Small intestine (tissue), 16 donors: ENCODE measurements at places on chromosomes 6 and 20.

DNA sequence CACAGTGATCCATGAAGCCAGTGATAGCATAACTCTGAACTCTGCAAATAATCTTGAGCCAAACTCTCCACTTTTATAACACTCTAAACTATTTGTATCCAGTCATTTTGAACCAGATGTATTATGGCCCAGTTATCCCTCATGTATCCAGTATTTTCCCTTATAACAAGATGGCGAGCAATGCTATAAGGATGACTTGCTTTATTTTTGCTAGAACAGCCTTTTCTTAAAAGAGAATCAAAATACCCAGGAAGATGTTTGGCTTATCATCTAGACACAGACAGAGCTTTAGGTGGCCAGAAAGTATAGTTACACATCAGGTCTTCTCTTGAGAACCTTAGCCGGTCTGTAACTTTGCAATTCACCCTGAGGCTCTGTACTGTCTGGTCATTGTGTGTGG is 81.0 kb downstream of the DOK5 start:
- DNase-seq: no peak

GRCh38 chr6:169503422-169504152 is 198.2 kb downstream of the WDR27 start:
- DNase-seq: no peak

- no peak for DNase-seq
These were observed 957 bp upstream of the VEGFA start for GRCh38 chr6:43768983-43769525.

DNA sequence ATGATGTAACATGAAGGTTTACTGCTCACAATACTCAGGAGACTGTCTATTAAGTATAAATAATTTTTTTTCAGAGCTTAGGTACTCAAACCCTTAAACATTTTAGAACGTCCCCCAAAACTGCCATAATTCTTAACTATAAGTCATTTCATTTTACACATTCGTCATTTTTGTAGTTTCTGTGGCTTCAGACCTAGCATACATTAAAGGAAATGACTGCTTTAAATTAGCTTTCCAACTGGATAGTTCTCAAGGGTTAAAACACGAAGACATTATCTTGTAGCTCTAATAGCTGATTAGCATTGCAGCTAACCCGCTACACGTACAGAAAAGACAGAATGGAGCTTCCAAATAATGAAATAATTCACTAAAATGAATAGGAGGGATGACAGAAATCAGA is 24.9 kb upstream of the PLN start:
- no peak for DNase-seq

GRCh38 chr20:63773571-63774241 is 34.1 kb downstream of the SLC2A4RG start:
- DNase-seq: no peak

- DNase-seq: no peak
These were observed 5.0 kb downstream of the CEBPB start for GRCh38 chr20:50195524-50196120.

- DNase-seq: no peak
These were observed 751.2 kb downstream of the HDGFL1 start for GRCh38 chr6:23320471-23321015.

DNA sequence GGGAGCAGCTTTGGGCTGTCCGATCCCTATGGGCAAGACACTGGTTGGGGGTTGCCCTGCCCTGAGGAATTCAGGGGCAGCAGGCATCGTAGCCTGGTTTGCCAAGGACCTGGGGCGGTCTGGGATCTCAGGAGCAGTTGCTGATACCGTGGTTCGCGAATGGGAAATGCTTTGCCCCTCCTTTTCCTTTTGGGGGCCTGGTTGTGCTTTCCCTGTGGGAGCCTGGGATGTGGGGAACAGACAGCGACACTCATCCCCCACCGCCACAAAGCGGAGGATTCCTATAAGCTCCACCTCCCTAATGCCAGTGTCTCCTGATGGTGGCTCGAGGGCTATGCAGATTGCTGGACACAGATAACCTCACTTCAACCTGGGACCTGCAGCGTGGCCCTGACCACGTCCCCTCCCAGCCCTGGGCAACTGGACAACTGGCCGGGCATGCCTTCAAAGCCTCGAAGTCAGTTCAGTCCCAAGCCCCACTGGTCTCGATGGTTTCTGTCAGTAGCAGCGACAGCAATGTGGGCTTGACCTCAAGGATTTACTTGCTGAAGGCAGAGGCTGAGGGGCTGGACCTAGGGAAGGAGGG is 3.3 kb downstream of the CEBPB start:
- no peak for DNase-seq

- DNase-seq: no peak
These were observed at the start of gene CCHCR1 for GRCh38 chr6:31157513-31158139. Gene CCHCR1 (minus strand): TSS chr6:31157802. CDS start chr6:31157600, 202 bp downstream.

DNA sequence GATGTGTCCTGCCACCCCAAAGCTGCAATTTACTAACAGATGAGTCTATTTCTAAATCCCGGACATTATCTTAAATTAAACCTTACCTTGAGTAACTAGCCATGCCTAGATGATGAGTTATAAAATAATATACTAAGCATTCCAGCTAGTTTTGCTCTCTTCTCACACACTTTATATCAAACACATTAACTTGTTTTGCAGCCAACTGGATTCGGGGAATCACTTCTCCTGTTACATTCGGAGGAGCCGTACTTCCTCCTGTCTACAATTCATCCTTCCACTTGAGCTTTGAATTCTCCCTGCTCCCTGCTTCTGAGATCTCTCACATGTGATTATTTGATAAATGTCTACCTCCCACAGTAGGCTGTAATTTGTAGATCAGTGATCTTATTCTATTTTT is 420.1 kb downstream of the GJA1 start:
- no peak for DNase-seq

GRCh38 chr6:147205690-147206600 is 1.7 kb downstream of the STXBP5 start:
- DNase-seq: peak; percentile 90

DNA sequence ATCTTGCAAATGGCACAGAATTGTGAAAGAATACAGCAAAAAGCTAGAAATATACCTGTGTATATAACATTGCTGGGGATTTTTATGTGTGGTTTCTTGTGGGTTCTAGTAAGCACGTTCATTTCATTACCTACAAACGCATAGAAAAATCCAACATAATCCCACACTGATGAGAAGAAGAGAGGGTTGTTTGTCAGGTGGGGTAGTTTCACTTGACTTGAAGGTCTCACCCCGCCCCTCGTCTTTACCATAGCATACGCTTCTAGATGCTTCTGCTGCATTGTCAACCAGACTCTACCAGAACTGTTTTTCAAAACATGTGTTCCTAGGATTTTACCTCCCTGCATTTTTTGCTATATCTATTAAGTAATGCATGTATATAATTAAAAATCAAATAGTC is 284.1 kb upstream of the TAB2 start:
- DNase-seq: no peak

DNA sequence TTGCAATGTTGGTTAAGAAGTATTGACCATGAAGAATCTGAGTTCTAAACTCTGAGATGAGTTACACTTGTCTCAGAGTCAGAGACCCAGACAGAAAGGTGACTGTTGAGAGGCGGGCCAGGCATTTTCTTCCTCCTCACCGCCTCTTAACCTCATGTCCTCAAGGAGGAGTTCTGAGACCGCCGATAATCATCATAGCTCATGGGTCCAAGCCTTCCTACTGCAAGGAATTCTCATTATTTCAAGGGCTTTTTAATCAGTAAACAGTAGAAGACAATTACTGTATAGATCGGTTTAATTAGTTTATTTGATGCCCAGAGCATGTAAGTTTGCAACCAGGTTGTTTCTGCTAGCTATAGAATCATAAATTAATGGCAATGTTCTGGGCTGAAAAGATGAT is 382.4 kb upstream of the MMS22L start:
- no peak for DNase-seq

DNA sequence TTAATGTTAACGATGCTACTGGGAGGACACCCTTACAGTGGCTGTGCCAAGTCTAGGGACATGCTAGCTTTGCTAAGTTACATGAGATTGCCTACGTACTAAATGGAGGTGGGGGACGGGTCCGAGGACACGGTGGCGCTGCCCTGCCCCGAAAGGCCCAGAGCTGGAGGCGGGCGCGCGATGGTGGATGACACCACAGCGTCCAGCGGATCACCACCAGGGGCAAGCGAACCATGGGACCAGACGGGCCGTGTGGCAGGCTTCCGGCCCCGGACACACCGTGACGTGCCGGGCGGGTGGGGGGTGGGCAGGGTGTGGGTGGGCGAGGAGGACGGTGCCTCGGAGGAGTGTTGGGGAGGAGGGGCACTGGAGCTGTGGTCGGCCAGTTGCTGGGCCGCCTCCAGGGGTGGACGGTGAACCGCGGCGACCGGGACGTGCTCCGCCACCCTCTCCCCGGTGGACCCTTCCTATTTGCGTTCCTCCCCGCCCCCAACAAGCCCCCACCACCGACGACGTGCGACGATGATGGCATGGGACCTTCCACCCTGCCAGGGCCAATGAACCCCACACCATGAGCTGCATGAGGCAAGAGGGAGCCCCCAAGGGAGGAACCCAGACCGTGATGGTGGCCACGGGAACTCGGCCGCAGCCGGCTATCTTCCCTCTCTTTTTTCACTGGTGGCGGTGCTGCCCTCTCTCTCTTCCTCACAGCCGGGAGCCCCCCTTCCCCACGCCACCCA is 773.3 kb upstream of the DEFB115 start:
- no peak for DNase-seq

DNA sequence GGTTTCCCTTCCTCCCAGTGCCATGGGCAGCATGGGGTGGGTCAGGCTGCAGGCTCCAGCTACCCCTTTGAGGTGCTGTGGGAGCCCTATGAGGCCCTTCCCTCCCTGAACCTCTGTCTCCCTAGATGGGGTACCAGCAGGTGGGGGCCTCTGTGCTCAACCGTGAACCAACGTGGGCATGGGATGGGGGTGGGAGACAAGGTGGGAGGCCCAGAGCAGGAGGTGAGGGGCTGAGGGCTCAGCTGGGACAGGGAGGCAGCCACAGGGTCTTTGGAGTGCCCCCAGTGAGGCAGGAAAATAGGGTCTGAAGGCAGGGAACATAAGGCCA is 33.3 kb downstream of the SUN5 start:
- no peak for DNase-seq

DNA sequence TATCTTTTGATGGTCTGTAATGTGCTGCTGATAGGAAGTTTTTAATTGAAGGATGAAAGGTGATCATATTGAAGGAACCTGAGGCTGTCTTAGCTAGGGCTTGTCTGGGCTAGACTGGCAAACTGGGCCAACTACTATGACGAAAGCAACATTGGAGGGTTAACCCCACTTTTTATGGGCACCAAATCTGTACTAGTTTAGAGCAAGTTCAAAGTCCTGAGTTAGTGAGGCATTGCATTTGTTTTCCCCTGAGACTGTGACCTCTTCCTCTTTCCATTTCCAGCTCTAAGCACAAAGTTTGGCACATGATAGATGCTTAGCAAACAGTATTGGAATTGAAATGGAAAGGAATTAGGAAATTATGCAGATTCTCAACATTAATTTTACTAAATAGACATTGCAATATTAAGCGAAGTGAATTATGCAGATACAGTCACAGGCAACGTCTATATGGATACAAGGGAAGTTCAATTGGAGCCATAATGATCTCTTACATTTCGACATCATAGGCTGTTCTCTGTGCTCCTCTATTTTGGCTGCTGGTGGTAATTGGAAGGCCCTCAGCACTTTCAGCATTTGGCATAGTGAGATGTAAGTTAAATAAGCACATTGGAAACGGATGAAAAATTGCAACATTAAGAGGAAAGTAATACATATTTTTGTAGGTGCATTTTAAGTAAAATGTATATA is 22.2 kb downstream of the CEP57L1 start:
- peak; percentile 70 for DNase-seq

DNA sequence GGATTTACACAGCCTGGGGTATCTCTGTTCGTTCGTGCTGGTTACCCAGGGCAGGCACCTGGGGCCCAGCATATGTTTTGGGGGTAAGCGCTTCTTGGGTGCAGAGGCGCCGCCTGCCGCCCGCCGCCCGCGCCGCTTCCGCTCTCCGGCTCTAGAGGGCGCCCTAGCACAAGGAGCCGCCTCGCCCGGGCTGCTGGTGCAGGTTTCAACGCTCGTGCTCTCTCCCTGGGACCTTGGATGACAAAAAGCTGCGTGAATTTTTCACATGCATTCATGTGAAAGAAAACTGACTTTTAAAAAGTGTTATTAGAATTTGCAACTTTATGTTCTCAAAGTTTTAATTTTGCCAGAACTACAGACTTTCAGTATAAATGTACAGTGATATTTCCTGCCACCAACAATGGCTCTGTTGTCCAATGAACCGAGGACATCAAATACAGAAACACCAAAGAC is 32.5 kb downstream of the PRR18 start:
- DNase-seq: peak; percentile 64

DNA sequence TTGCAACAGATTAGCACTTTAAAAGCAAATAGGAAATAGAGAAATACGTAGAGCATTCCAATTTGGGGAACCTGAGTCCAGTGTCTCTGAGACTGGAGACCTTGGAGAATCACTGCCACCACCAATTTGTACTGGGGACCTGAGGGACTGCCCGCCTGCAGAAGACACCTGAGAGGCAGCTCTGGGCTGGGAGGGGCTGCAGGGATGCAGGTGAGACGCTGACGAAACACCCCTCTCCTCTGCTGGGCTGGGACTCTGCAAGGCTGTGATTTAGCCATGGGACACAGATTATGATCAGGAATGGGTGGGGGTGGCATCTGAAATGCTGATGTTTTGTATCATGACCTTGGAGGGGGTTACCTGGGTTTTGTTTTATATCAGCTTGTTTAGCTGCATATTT is 7.0 kb upstream of the APMAP start:
- no peak for DNase-seq

- DNase-seq: no peak
These were observed 5.2 kb downstream of the AP5S1 start for GRCh38 chr20:3825526-3825925.

DNA sequence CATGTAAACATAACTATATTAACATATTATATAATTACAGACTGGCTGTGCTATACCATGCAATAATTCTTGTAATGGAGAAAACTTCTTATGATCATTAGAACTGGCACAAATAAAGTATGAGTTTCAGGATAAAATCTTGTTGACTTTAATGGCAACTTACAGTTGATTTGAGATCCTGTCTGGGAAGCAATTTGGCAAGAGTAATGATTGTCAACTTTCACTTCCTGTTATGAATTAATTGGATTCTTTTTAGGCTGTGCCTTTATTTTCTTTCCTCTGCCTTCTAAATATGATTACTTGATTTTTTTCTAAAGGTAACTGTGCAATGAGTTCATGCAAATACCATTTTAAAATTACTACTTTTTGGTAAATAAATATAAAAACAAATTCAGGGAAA is 158.1 kb upstream of the B3GAT2 start:
- no peak for DNase-seq

- no peak for DNase-seq
These were observed 600.6 kb upstream of the CHD6 start for GRCh38 chr20:42218621-42219374.

- DNase-seq: no peak
These were observed 17.2 kb upstream of the WFDC10A start for GRCh38 chr20:45612314-45612713.

- DNase-seq: no peak
These were observed 268.1 kb downstream of the UST start for GRCh38 chr6:149014631-149015534.
